ENCODE measurements at places on chromosomes 6 and 20. TPM values are rescaled to one million over a fixed set of nuclear protein-coding genes. Genes with fewer than 3 reads are reported as not detected.

DNA sequence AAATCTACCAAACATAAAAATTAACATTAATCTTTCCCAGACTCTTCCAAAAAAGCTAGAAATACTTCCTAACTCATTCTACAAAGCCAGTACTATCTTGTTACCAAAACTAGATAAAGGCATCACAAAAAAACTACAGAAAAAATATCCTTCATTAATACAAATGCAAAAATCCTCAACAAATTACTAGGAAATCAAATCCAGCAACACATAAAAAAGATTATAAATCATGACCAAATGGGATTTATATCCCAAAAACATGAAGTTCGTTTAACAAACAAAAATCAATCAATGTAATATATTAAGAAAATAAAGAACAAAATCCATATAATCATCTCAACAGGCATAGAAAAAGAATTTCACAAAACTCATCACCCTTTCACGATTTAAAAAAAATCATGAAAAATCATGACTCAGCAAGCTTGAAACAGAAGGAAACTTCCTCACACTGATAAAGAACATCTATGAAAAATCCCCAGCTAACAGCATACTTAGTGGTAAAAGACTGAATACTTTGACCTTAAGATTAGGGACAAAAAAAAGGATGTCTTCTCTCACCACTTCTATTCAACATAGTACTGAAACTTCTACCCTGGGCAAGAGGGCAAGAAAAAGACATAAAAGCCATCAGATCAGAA lies 43.2 kb downstream of the RANBP9 start:
- H3K27me3 ChIP-seq: no peaks in the 10 kb centered on the region
- H3K36me3 ChIP-seq: no peaks in the 10 kb centered on the region
- no peak overlapping the region for H3K27ac ChIP-seq
- DNase-seq: no peak
- peaks cover 16% of the 10 kb centered on the region for H3K4me1 ChIP-seq

DNA sequence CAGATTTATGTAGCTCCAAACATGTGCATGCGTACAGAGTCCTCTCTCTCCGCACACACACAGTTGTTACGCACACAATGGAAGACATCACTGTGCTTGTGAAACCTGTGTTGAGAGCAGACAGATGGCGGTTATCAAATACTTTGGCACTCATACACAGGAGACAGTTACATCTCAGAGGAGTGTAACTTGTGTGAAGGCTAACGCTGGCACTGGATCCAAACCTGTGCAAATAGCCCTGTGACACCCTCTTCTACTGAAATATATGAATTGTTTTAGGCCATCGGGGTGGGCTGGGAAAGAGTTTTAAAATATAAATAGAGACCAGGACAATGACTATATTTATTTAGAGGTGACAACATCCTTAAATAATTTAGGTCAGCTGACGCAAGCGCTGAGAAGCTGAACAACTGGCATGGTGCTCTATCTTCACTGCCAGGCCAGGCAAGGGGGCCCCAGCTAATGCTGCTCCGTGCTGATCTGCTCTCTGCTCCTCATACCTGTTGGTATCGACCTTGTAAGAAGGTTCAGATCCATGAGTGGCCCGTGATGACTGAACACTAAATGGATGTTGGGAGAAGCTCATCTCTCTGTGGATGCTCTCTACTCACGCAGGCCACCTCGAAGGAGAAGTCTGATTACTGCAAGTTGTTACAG lies 69.4 kb downstream of the FOXC1 start:
- H3K27ac ChIP-seq: peak overlapping the region; percentile 47
- H3K36me3 ChIP-seq: no peaks in the 10 kb centered on the region
- DNase-seq: no peak
- H3K27me3 ChIP-seq: no peaks in the 10 kb centered on the region
- no peak overlapping the region for H3K4me3 ChIP-seq

DNA sequence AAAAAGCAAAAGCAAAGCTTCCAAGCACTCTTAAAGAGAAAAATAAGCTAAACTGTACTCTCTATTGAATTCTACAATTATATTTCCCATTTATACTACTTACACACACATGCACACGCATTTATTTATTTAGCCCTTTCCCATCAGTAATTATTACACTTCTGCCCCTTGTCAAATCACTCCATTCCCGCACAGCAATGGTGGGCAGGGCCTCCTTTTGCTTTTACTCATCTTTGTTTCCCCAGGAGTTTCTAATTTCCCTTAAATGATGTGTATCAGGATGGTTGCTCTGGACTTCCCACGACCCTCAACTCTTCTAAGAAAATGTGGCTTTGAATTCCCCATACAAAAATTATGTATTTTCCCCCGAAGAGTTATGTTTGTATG lies 19.9 kb downstream of the PXT1 start:
- H3K4me1 ChIP-seq: peaks cover 6% of the 10 kb centered on the region
- H3K4me3 ChIP-seq: peak overlapping the region; percentile 72
- no peak for DNase-seq
- no peaks in the 10 kb centered on the region for H3K27me3 ChIP-seq

DNA sequence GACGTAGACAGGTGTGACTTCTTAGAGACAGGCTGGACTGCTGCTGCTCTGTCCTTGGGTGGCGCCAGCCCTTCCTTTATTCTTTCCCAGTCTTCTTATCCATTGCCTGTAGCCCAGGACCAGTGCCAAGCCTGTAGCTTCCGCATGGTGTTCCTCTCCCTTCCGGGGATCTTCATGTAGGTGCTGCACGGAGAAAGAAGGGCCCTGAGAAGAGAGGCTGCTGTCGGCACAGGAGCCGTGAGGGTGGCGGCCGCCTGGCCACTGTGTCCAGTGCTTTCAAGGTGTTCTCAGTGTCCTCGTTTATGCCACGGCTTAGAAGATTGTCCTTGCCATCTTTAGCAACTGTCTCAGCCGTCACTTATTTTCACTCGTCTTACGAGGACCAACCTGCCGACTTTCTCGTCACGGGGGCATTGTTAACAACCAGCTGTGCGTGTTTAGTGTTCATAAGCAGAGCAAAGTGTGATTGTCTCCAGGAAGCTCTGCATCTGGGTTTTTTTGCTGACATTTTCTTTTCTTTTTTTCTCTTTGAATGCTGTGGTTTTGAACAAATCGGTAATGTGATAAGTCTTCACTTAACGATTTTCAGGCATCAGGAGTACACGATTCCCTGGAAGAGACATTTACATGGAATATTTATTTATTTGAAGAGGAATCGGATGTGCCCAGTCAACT lies 61.2 kb downstream of the PPP1R14C start:
- H3K36me3 ChIP-seq: no peaks in the 10 kb centered on the region
- no peaks in the 10 kb centered on the region for H3K27me3 ChIP-seq
- no peak overlapping the region for H3K4me3 ChIP-seq
- H3K4me1 ChIP-seq: peaks cover 10% of the 10 kb centered on the region

DNA sequence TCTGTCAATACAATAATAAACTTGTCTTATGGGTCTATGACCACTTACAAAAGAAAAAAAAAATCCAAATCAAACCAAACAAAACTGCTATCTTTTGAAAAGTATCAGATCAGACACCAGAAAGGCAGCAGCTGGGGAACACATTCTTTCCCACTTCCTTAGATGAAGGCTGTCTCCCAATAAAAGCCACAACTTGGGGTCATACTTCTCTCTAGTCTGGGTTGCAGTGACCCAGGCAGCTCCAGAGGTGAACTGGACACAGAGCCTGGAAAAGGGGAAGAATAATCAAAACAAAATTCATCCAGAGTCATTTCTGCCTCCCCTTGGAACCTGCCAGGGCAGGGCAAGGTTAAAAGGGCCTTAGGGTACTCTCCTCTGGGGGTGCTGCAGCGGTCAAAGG lies 19.1 kb downstream of the ATXN1 start:
- no peak overlapping the region for H3K27ac ChIP-seq
- no peaks in the 10 kb centered on the region for H3K27me3 ChIP-seq
- no peak for DNase-seq
- H3K4me1 ChIP-seq: peaks cover 48% of the 10 kb centered on the region

DNA sequence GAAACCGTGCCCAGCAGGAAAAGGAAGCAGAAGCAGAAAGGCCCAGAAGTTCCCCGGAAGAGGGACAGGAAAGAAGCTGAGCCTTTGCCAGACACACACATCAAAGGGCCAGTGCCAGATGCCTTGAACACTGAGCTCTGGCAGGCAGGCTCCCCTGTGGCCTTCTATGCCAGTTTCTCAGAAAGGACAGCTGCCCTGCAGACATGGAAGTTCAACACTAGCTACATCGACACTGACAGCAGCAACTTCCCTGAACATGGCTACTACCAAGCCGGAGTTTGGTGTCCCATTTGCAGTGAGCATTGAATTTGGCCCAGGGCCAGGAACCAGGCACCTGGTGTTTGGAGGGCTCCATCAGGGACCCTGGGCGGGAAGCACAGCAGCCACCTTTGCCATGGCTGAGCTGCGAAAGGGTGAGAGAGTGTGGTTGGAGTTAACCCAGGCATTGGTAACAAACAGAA lies 8.0 kb upstream of the RAET1E start:
- no peaks in the 10 kb centered on the region for H3K27me3 ChIP-seq
- no peak overlapping the region for H3K4me3 ChIP-seq
- H3K4me1 ChIP-seq: no peaks in the 10 kb centered on the region
- no peak for DNase-seq
- H3K27ac ChIP-seq: no peak overlapping the region

- H3K27me3 ChIP-seq: no peaks in the 10 kb centered on the region
- DNase-seq: no peak
- H3K4me1 ChIP-seq: no peaks in the 10 kb centered on the region
- no peak overlapping the region for H3K27ac ChIP-seq
- no peaks in the 10 kb centered on the region for H3K36me3 ChIP-seq
- H3K4me3 ChIP-seq: no peak overlapping the region
These were observed 61.1 kb upstream of the GATA5 start for GRCh38 chr20:62536871-62537401.

GRCh38 chr20:3011752-3012151 lies 31.7 kb upstream of the GNRH2 start:
- no peak overlapping the region for H3K4me3 ChIP-seq
- peaks cover 7% of the 10 kb centered on the region for H3K4me1 ChIP-seq
- no peak for DNase-seq
- H3K27me3 ChIP-seq: no peaks in the 10 kb centered on the region
- H3K36me3 ChIP-seq: peaks cover 21% of the 10 kb centered on the region

DNA sequence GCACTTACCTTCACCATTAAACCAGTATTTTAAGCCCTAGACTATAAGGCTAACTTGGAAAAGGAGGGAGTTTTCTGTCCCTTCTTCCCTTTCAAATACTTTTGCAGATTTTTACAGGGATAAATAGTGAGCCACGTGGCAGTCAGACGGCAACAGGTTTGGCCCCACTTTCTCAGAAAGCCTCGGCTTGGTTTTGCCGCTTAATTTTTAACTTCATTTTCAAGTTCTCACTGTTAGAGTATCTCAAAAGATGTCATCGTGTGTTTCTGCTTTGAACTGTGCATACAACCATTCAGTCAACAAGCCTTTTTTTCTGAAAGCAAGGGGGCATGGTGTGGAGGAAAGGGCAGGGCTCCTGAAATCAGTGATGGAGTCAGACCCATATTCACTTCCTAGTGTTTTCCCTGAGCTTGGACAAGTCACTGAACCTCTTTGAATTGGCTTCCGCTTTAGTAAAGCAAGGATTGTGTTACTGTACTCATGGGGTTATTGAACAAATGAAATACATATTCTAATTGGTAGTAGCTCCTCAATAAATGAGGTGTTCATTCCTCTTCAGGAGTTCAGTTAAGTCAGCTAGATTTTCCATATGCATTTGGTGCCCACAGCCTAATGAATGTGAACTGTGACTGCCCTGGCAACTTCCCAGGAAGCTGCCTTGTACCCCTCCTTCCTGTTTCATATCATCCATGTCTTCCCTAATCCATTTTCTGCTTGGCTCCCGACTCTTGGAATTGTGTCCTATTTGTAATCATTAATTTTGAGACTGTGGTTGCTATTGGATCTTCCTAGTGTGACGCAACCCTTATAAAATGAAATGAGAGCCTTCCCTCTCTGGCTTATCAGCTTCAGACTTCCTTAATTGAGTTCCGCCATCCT lies at the start of gene SLC17A2:
Gene SLC17A2 (minus strand): TSS at position 160 of the 879 bp plus-strand sequence. CDS start 4,895 bp downstream, outside the sequence.
- H3K4me3 ChIP-seq: no peak within 1 kb of the TSS
- no peaks in the 10 kb centered on the region for H3K27me3 ChIP-seq
- H3K27ac ChIP-seq: no peak within 1 kb of the TSS
- no peaks in the 10 kb centered on the region for H3K36me3 ChIP-seq

DNA sequence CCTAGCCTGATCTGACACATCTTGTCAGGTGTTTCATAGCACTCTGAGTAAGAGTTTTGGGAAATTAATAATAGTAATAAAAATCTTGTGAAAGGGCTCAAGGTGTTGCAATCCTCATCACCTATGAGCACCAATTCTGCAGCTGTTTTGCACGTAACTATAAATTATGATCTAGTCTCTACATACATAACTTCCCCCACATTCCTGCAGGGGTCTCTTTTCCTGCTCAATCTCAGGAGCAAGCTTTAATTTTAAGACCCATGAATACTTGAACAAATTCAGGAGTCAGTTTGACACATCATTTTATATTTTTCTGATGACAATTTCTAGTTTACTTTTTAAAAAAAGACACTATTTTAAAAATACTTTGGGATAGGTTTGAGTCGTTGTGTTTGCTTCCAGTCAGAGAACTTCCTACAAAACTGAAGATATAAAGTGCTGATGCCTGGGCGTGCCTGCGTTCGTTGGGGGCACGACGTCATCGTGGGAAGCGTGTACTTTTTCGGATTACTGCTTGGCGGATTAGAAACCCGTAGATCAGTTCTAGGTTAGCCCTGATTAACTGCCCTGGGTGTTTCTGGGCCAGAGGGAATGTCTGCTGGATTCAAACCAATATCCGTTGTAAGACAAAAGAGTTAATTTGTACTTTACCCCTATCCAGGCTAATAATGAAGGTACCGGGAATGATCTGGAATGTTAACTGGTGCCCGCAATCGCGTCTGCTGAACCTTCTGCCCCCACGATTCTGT lies 1.0 kb upstream of the E2F3 start:
- peak overlapping the region; percentile 26 for H3K27ac ChIP-seq
- peak; percentile 47 for DNase-seq

GRCh38 chr6:134741200-134741536 lies 208.7 kb downstream of the ALDH8A1 start:
- no peak overlapping the region for H3K27ac ChIP-seq
- H3K27me3 ChIP-seq: peaks cover 19% of the 10 kb centered on the region
- H3K36me3 ChIP-seq: no peaks in the 10 kb centered on the region
- no peak overlapping the region for H3K4me3 ChIP-seq
- H3K4me1 ChIP-seq: no peaks in the 10 kb centered on the region

GRCh38 chr6:128456510-128457230 lies 63.7 kb downstream of the PTPRK start:
- H3K27me3 ChIP-seq: no peaks in the 10 kb centered on the region
- peaks cover 7% of the 10 kb centered on the region for H3K4me1 ChIP-seq
- DNase-seq: no peak
- no peaks in the 10 kb centered on the region for H3K36me3 ChIP-seq

GRCh38 chr6:128131036-128131435 lies 230.2 kb upstream of the THEMIS start:
- no peaks in the 10 kb centered on the region for H3K27me3 ChIP-seq
- H3K27ac ChIP-seq: 0 out of 2 replicates have a peak overlapping the region, but pooled peaks have one; percentile 7
- 0 out of 2 replicates have a peak, but pooled peaks cover 3% of the 10 kb centered on the region for H3K4me1 ChIP-seq
- no peak overlapping the region for H3K4me3 ChIP-seq
- DNase-seq: no peak

ADGB gene
- not detected for total RNA-seq

VSTM2L gene
- 45.8 TPM for total RNA-seq

NHSL1 gene
- 4.8 TPM for total RNA-seq

TREML1 gene
- total RNA-seq: not detected

PNISR gene
- total RNA-seq: 42.5 TPM
